ENCODE measurements at places on chromosomes 3 and 15.

GRCh38 chr3:190031887-190032752 is 88.6 kb downstream of the P3H2 start:
- no peak for DNase-seq

- no peak for DNase-seq
These were observed 270.6 kb upstream of the TPRG1 start for GRCh38 chr3:188901126-188901525.

DNA sequence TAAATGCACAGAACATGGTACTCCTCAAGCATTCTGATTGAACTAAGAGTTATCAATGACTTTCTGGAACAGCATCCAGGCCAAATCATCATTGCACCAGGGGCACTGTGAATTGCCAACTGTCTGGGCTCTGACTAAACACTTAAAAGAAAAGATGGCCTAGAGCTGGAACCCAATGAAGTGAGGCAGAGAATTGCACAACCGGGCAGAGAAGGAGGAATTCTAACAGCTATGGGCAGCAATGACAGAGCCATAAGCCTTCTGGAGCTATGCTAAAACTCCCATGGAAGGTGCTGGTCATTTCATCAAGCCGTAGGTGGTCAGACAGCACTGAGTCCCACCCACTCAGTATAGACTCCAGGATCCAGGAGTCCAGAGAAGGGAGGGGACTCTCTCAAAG is 48.1 kb upstream of the OXTR start:
- no peak for DNase-seq

GRCh38 chr3:125351152-125351551 is 24.0 kb downstream of the ZNF148 start:
- no peak for DNase-seq

GRCh38 chr3:9507586-9508578 is 45.7 kb downstream of the LHFPL4 start:
- DNase-seq: no peak

- no peak for DNase-seq
These were observed 2.4 kb upstream of the C3orf20 start for GRCh38 chr3:14672588-14672987.

GRCh38 chr3:64561325-64561843 is 126.4 kb downstream of the ADAMTS9 start:
- DNase-seq: no peak
